Caco-2 (cell line): ENCODE measurements at places on chromosomes 4 and X.

GRCh38 chr4:176393306-176394013 is 73.7 kb downstream of the SPCS3 start:
- DNase-seq = no peak

DNA sequence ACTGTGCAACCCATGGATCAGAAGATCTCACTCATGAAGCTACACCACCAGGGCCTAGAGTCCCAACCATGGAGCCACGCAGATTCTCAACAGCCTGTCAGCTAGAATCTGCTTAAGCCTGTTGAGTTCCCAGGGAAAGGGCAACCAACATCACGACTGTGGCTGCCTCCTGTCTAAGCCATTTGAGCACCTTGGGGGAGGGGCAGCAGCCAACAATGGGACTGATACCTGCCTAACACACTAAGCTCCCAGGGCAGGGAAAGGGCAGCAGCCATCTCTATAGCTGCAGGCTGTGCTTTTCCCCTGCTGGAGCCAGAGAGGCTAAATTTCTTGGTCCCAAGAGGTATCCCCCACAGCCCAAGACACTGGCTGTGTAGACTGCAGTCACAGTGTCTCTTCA is 96.5 kb upstream of the TCEAL2 start:
- no peak for DNase-seq

GRCh38 chr4:152926959-152927358 is 9.2 kb upstream of the FHDC1 start:
- DNase-seq = no peak

- no peak for DNase-seq
Measured at GRCh38 chr4:188347339-188347738, 208.1 kb downstream of the TRIML1 start.

DNA sequence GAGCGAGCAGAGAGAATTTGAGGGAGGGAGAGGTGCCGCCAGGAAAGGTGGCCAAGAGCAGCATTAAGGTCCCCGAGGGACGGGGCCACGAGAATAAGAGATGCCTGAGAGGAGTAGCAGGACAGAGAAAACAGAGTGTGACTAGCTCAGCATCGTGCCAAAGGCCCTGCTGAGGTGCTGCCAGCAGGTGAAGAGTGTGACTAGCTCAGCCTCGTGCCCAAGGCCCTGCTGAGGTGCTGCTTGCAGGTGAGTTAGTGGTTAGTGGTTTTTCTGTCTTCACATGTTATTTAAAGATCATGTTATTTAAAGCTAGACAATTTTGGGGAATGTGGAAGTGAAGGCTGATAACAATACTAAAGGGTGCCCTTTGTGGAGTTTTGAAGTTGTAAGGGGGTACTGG is 464.5 kb upstream of the FAT1 start:
- no peak for DNase-seq

GRCh38 chrX:38138157-38138891 is 82.3 kb downstream of the SRPX start:
- DNase-seq = no peak

DNA sequence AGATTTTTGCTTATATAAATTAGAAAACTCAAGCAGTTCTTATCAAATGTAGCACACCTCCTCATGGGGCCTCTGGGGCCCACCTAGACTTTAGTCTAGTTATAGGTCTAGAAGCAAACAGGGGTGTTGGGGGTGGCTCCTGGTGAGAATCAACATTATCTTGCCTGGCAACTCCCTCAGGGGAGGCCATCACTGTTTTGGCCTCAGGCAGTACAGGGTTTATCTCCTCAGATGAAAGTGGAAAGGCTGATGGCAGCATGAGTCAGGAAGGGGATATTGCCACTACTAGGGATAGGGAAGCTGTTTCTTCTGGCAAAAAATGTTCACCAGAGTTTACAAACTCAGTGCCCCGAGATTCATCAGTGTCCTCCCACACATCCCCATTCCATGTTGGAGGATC is 232.4 kb upstream of the BMP3 start:
- no peak for DNase-seq

DNA sequence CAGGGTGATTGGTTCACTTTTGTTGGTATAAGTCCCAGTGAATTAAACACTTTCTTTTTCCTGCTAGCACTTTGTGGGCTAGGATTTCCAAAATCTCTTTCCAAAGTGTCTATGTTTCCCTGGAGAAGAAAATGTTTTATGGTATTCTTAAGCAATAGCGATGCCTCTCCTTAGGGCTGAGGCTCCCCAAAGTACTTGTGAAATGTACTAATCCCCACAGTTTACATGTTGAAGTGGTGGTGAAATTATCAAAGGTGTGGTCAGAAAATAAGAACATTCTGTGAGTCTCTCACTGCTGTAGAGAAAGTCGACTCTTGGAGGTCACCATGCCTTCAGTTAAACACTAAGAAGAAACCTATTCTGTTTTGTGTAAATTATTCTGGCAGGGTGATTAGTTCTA is 51.5 kb upstream of the AMELX start:
- DNase-seq = no peak

GRCh38 chrX:53223955-53224859 is 800 bp downstream of the KDM5C start:
- no peak for DNase-seq
